ENCODE measurements at places on chromosomes 2 and 18.

DNA sequence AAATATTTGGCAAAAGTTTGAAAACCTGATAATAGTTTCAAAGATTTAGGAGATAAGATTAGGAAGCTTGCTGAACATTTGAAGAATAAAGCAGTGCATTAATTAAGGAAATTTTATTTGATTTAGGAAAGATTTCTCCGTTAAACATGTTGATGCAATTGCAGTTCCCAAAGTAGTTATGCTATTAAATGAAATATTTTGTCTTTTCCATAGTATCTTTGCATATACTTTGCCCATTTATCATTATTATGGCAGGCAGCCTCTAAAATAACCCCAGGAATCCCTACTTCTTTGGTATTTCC, 136.5 kb downstream of the MREG start:
- no peak for DNase-seq

GRCh38 chr2:206558492-206558891, 83.8 kb upstream of the FAM237A start:
- DNase-seq, result no peak

- DNase-seq, result no peak
Observed at GRCh38 chr18:35143622-35144596, 96.9 kb upstream of the ZNF397 start.

- DNase-seq, result no peak
Observed at GRCh38 chr2:105361102-105361889, 24.0 kb downstream of the C2orf49 start.
